Dermis blood vessel endothelial cell (primary cell): ENCODE measurements at places on chromosomes 3 and 15.

GRCh38 chr3:185311991-185312390 is 50.9 kb upstream of the MAP3K13 start:
- DNase-seq, result no peak

- DNase-seq, result no peak
These were observed 275.9 kb downstream of the UBE2E2 start for GRCh38 chr3:23479026-23479425.

- peak; percentile 86 for DNase-seq
These were observed 141.9 kb upstream of the C2CD4B start for GRCh38 chr15:62306851-62307504.

GRCh38 chr3:59771768-59772181 is 722.0 kb upstream of the CFAP20DC start:
- DNase-seq, result no peak

- DNase-seq, result no peak
These were observed 29.9 kb downstream of the RBP1 start for GRCh38 chr3:139509631-139510030.

GRCh38 chr3:105959851-105960250 is 91.0 kb upstream of the CBLB start:
- DNase-seq, result no peak

DNA sequence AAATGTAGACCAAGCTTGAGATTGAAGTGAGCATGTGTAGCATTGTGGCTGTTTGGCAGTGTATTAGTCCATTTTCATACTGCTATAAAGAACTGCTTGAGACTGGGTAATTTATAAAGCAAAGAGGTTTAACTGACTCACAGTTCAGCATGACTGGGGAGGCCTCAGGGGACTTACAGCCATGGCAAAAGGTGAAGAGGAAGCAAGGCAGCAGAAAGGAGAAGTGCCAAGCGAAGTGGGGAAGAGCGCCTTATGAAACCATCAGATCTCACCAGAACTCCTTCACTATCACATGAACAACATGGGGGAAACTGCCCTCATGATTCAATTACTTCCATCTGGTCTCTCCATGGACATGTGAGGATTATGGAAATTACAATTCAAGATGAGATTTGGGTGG is 8.6 kb upstream of the CERS3 start:
- no peak for DNase-seq

DNA sequence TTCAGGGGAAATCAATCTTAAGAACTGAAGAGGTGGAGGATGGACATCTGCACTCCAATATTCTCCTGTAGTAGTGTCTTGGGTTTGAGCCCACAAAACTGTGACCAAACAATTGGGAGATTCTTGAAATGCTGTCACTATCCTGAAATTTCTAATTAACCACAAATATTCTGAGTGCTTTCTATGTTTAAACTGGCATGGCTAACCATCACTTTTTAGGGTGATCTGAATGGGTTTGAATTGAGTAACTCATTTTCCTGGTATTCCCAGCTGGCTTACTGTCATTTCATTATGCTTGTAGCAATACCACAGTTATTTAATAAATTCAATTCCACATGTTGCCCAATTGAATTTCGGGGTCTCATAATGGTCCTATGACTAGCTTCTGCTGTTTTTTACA is 216.9 kb upstream of the DCBLD2 start:
- DNase-seq, result no peak

GRCh38 chr3:37395286-37395685 is 220.9 kb upstream of the LRRFIP2 start:
- no peak for DNase-seq

DNA sequence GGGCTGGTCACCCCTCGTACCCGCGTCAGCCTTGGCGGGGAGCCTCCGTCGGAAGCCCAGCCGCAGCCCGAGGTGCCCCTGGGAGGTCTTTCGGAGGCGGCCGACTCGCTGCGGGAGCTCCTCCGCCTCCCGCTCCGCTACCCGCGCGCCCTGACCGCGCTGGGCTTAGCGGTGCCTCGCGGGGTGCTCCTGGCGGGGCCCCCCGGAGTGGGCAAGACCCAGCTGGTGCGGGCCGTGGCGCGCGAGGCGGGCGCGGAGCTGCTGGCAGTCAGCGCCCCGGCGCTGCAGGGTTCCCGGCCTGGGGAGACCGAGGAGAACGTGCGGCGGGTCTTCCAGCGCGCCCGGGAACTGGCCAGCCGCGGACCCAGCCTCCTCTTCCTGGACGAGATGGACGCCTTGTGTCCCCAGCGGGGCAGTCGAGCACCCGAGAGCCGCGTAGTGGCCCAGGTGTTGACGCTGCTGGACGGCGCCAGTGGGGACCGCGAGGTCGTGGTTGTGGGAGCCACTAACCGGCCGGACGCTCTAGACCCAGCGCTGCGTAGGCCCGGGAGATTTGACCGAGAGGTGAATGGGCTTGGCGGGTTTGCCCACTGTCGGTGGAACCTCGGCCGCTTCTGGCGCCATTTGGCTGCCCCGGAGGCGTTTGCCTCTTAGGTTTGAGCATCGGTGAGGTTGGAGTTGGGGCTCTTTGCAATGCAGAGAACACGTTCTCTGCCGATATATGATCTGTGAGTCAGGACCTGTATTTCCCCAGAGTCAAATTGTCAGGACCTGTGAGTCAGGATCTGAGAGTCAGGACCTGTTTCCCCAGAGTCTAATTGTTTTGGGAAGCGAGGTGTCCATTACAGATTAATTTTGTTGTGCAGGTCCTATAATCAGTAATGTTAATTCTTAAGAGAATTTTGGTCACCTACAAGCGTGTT is 24.9 kb upstream of the GATM start:
- peak; percentile 56 for DNase-seq

DNA sequence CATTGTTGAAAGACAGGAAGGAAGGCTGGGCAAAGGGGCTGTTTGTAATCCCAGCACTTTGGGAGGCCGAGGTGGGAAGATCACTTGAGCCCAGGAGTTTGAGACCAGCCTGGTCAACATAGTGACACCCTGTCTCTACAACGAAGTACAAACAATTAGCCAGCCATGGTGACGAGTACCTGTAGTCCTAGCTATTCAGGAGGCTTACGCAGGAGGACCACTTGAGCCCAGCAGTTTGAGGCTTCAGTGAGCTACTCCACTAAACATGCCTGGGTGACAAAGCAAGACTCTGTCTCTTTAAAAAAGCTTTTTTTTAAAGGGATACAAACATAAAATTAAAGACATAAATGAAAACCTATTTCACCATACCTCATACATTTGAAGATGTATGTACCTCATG is 11.1 kb downstream of the SERP1 start:
- no peak for DNase-seq

- no peak for DNase-seq
These were observed 95.5 kb downstream of the CHST2 start for GRCh38 chr3:143215059-143215458.

DNA sequence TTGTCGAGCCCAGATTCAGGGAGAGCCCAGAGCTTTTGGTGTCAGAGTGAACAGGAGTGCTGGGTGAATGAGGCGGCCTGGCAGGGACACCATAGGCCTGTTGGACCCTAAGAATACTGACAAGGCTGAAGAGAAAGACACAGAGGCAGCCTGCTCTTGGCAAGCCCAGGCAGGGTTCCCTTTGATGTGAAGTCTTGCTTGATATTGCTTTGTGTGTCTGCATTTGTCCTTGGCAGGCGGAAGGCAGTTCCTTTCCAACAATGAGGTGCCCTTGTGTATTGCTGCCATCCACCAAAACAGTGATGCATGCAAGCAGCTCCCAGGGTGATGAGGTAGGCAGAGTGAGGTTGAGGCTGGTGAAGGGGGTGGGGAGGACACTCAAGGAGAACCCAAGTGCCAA is 152.7 kb upstream of the TSC22D2 start:
- DNase-seq, result peak; percentile 8

DNA sequence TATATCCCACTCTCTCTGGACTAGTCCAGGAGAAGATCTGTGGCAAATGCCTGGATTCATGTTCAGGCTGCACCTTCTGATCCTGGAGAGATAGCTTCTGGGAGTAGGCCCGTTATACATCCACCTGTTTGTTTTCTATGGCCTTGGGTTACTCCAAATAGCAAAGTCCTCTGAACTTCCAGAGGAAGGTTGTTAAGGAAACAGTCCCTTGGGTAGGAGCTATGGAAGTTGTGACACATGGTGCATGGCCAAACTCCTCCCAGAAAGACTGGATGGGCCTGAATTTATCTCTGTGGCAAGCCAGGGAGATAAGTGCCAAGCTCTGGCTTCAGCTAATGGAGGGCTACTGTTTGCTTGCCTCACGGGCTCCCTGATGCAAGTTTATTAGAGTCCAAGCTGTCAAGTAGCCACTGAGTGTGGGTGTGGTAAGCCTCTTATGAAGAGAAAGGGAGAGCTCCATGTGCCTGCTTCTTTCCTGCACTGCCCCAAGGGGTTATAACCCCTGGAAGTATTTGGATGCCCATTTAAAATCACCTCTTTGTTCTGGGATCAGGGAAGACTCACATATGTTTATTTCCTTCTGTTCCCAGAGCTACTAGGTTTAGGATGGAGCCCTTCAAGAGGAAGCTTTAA is 328.7 kb upstream of the ATP11B start:
- no peak for DNase-seq

GRCh38 chr3:128548426-128549282 is 55.7 kb upstream of the GATA2 start:
- DNase-seq, result peak; percentile 80

- DNase-seq, result peak; percentile 91
These were observed 282.9 kb upstream of the COL8A1 start for GRCh38 chr3:99355465-99355864.

DNA sequence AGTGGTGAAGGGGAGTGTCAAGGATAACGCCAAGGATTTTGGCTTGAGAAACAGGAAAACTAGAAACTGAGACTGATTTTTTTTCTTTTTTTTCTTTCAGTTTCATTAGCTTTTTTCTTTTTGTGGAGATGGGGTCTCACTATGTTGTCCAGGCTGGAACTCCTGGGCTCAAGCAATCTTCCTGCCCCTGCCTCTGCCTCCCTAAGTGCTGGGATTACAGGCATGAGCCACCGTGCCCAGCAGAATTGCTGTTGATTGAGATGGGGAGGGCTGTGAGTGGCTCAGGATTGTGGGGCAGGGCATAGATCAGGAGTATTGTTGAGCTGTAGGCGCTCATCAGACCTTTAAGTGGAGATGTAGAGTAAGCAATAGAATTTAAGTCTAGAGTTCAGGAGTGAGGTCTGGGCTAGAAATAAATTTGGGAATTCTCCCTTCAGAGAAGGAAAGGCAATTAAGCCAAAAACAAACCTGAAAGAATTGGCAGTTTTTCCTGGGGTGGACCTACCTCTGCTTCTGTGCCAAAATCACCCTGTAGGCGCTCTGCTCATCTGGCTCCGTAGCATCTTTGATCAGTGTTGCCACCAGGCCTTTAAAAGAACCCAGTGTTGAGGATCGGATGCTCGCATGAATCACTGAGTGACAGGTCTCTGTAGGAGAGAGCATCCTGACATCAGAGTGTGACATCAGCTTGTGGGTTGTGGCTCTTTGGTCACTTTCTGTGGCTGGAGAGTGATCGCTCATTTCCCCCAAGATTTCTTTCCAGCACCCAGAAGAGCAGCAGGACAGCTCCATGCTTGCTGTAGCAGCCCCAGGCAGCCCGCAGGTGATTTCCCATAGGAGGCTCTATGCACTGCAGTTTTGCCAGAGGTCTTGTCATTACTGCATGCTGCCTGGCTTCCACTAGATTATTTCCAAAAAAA is 15.8 kb downstream of the ABHD17C start:
- no peak for DNase-seq

DNA sequence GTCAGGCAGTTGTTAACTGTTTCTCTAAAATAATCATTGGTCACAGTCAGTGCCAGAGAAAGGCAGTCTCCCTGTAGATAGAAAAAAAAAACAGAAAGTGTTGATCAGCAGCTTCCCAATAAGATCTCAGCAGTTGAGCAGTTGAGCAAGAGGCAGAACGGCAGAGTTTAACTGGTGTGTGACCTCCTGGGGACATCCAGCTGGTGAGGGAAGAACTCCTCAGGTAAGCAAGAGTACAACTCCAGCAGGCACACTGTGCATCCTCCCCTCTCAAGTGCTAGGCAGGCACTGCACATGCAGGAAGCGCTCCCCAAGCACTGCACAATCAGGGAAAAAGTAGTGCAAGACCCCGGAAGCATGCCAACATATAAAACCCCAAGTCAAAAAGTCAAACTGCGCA is 1287.2 kb downstream of the NSUN3 start:
- DNase-seq, result no peak

DNA sequence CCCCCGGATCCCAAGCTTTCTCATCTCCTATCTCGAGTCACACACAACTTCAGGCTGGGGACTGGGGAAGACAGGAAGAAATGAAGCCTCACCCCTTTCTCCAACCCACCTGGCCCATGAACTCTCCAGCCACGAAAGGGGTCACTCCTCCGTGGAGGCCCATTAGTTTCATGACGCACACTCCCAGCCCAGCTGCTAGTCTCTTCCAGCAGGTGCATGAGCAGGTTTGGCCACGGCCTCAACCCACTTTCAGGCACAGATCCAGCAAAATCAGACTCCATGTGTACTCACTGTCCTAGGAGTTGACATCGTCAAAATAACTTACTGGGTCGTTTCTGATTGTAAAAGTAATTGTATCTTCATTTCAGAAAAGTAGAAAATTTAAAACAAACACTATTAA is 76.6 kb downstream of the C3orf70 start:
- DNase-seq, result no peak

GRCh38 chr3:46378426-46378942 is 7.7 kb downstream of the CCR5 start:
- peak; percentile 74 for DNase-seq

DNA sequence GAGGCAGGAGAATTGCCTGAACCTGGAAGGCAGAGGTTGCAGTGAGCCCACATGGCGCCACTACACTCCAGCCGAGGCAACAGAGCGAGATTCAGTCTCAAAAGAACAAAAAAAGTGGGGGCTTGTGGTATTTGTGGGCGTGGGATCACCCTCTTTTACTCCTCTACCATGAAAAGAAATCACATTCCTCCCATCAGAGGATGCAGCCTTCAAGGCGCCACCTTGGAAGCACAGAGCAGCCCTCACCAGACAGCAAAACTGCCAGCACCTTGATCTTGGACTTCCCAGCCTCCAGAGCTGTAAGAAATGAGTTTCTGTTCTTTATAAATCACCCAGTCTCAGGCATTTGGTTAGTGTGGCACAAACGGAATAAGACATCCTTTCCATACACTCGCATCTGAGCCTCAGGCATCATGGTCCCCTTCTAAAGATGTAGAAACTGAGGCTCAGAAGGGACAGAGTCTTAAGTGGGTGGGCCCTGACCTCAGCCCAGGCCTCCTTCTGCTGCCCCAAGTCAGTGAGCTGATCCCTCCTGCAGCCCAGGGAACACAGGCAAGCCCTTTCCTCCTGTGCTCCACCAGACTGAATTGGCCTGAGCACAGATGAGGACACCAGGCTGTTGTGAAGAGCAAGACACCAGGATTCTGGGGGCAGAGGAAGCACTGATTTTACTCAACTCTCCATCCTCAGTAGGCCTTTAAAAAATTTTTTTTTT is 201.7 kb upstream of the LINGO1 start:
- DNase-seq, result no peak

GRCh38 chr15:40499931-40500330 is 29.1 kb downstream of the CHST14 start:
- DNase-seq, result no peak

- peak; percentile 88 for DNase-seq
These were observed at the start of gene TTLL13 for GRCh38 chr15:90249203-90249863. Gene TTLL13 (plus strand): TSS chr15:90249556. CDS start chr15:90250631, 1,075 bp downstream.

GRCh38 chr3:43379343-43379742 is 93.0 kb downstream of the SNRK start:
- DNase-seq, result no peak

- no peak for DNase-seq
These were observed 43.2 kb upstream of the POLG start for GRCh38 chr15:89377842-89378295.
